ENCODE measurements at places on chromosomes 4 and X. TPM values are rescaled to one million over a fixed set of nuclear protein-coding genes. Genes with fewer than 3 reads are reported as not detected.

The TMPRSS11A gene
- total RNA-seq: not detected

The EFNB1 gene
- 10.9 TPM for total RNA-seq

The DGAT2L6 gene
- total RNA-seq: not detected

The NAT8L gene
- 3.4 TPM for total RNA-seq

The MTMR8 gene
- total RNA-seq: 0.71 TPM

The RNF212 gene
- total RNA-seq: 0.42 TPM

The COL25A1 gene
- total RNA-seq: 0.14 TPM

The SPANXD gene
- total RNA-seq: not detected

The PRKX gene
- total RNA-seq: 2.7 TPM

The DMRTC1 gene
- not detected for total RNA-seq

The SLC38A5 gene
- total RNA-seq: 1.1 TPM
